Kidney capillary endothelial cell (primary cell): ENCODE measurements at places on chromosomes 1 and 21.
A peak's percentile ranks its signal among the peaks of the same experiment; 100 is the strongest.

DNA sequence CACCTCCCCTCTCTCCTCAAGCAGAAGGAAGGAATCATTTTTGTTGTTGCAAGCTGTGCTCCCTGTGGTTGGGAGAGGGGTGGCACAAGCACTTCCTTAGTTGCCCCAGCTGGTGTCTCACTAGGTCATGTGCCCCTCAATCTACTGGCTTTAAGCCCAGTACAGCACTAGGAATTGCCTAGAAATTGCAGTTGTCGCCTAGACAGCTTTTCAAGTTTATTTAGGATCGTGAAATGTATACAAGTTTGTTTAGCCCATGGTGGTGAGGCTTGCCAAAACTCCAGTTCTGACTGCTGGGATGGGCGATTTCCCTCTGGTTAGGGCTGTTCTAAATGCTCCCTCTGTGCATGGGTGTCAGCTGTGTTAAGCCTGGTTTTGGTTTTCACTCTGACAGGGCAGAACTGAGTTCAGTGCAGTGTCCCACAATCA lies 126.8 kb upstream of the ZNF644 start:
- no peak for DNase-seq

DNA sequence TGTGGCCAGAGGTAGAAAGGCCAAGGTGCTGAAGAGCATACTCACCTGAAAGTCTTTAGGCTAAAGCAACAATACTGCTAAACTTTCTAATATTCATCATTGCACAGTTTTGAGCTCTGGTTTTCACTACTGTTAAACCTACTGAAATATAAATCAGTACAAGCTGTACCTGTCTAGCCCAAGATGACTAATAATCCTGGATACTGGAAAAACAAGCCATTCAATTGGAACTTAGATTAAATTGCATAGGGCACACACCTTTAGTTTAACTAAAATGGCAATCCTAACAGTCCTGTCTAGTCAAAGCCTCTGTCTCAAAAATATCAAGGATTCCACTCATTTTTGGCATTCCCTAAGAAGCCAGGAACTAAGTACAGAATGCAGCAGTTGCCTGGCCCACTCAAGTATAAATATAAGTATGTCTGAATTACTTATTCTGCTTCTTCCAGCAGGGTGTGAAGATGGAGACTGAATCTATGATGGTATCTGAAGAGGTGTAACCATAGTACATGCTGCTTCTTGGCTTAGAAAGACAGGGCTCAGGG lies 3.1 kb downstream of the CHML start:
- no peak for DNase-seq

DNA sequence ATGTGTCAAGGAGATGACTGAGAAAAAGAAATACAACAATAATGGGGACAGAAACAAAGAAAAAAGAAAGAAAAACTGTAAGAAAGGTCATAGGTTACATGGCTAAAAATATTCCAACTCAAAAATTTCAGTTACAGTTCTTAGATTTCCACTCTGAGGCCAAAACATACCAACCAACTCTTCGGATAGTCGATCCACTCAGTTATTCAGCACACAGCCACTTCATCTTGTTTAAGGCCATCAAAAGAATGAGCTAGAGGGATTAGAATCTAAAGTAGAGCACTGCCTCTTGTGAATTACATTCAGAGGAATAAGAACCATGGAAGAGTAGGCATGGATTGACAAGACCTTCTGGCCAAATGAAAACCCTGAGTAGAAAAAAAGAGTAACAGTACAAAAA lies 277.0 kb downstream of the MRPL39 start:
- DNase-seq: no peak

DNA sequence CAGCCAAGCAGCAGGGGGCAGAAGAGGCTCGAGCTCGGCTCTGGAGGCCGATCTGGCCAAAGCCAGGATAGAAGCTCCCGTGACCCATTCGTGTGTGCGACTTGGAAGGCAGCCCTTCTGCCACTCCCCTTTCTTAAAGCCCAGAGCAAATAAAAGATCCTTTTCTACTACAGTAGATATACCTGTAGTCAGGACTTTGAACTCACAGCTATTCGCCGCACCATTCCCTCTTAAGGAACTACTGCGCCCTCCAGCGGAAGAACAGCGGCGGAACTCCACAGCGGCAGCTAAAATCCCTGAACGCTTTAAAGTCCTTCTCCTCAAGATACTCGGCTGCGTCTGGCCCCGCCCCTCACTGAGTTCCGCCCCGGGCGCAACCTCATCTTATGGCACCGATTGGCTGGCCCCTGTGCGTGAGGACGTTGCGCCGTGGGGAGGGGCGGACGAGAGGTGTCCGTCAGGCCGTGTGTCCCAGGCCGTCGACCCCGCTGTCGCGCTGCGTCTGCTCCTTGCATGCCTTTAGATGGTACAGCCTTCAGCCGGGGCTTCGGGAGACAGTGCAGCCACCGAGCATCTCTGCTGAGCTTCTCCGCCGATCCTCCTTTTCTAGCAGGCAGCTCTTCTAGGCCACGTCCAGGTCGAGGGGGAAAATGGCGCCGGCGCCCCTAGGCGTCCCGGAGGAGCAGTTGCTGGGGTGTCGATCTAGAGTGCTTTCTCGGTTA lies at the start of gene LRIG2:
LRIG2 (plus strand) TSS at position 442 of the 722 bp plus-strand sequence; CDS start at position 651, 209 bp downstream.
- peak; percentile 99 for DNase-seq

DNA sequence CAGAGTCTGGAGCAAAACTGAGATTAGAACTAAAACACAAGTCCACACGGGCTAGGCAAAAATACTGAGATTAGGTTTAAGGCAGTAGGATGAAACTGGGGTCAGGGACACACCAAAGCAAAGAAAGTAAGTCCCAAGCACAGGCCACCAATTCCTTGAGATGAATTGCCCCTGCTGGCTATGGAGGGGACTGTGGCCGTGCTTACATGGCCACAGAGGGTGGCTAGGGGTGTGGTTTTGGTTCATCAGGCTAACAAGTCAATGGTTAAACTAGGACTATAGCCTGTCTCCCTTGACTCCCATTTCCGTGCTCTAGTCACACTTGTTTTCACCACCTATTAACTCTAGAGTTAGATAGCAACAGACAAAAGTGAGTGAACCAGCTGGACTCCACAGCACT lies 394.8 kb downstream of the PBX1 start:
- DNase-seq: no peak

DNA sequence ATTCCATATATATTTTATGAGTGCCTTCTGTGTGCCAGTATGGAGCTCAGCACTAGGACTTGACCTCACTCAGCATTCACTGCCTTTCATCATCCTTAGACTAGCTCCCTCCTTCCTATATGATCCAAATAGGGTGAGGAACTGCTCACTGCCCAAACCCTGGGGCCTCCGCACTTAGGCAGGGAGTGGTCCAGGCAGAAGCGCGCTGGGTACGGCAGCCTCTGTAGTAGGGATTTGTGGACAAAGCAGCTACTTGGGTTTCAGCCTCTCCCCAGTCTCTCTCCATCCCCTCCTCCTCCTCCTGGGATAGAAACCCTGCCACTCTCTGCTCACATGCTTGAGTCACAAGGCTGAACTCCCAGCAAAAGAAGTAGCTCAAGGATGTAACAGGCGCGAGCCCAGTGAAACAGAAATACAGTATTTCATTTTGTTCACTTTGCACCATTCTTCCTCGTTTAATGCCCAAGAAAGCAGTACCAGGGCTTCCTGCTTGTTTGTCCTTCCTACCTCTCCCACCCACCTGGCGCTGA lies 32.9 kb downstream of the PLEKHA6 start:
- DNase-seq: no peak

- no peak for DNase-seq
Observed at GRCh38 chr1:8910331-8910730, 31.8 kb upstream of the ENO1 start.

DNA sequence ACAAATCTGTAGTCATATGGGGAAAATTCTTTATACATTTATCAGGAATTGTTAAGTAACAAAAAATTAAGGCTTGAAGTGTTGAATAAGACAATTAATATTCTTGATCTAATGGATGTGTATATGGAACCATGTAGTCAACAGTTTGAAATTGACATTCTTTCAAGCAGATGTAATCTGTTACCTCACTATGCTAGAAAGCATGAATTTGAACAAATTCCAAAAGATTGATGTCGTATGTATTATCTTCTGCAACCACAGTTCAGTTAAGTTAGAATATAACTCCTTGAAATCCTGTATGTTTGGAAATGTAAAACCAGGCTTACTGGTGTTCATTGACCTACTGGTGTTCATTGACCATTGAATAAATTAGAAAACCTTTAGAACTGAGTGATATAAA lies 16.1 kb downstream of the CCDC18 start:
- no peak for DNase-seq

- no peak for DNase-seq
Observed at GRCh38 chr1:59731591-59731990, 83.2 kb upstream of the HOOK1 start.

GRCh38 chr1:8031176-8031785 lies 5.2 kb upstream of the ERRFI1 start:
- no peak for DNase-seq

- DNase-seq: no peak
Observed at GRCh38 chr1:30684259-30684658, 39.1 kb downstream of the MATN1 start.

DNA sequence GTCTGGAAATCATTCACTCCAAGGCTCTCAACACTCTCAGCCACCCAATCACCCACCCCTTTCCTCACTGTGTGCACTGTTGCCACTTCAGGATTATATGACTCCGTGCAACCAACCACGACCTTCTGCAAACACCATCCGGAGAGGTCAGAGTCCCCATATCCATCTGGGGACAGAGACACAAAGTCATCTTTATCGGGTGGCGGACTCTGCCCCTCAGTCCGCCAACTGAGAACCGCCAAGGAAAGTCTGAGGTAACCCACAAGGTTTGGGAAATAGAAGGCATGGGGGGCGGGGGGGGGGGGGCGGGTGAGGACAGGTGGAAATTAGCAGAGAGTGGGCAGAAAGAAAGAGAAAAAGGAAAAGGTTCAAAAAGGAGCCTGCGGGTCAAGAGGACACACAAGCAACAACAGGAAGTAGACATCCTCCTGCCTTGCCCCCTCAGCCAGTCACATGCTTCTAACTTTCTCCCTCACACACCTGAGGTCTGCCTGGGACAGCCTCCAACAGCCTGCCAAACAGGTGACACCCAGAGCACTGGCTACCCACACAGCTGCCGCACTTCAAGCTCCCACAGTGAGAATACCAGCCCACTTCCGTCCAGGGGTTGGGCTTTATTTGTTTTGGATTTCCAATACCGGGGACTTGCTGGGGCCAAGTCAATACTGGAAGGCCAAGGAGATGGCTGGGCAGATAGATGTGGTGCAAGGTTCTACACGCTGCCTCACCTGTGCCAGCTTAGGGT lies 58.1 kb downstream of the SSBP3 start:
- no peak for DNase-seq

DNA sequence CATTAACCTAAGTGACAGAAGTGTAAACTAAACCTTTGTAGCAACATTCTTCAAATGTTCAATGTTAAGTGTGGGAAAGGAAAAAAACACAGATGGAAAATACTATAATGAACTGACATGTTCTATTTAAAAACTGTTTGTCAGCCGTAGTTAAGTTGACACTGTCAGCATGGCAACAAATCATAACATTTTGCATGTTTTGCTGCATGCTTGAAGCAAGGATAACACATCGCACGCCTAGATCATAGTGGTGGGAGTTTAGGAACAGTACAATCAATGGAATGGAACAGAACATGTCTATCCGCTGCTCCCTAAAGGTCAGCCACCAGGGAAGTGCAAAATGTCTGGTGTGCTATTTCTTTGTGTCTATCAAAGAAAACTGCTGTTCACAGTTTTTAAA lies 62.5 kb upstream of the ESRRG start:
- DNase-seq: no peak

- no peak for DNase-seq
Observed at GRCh38 chr1:78141531-78142231, 95.9 kb downstream of the GIPC2 start.

DNA sequence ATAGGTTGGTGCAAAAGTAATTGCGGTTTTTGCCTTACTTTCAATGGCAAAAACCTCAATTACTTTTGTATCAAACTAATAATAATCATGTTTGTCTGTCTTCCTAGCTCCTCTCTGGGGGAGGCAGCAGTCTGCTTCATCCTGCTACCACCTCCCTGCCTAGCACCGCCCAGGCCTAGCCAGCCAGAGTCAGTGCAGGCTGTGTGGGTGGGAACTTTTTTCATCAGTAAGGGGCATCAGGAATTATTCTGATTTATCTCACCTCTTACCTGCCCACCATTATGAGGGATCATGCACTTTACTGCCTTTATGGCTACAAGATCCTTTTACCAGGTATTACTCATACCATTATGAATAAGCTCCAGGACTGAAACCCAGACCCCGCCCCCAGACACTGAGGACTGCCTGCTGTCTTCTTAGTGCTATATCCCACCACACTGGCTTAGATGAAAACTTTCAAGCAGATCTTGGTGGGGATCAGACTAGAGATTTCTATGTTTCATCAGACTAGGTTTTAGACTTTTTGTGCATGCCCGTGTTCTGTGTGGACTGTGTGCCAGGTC lies 116.4 kb downstream of the PBX1 start:
- DNase-seq: no peak

DNA sequence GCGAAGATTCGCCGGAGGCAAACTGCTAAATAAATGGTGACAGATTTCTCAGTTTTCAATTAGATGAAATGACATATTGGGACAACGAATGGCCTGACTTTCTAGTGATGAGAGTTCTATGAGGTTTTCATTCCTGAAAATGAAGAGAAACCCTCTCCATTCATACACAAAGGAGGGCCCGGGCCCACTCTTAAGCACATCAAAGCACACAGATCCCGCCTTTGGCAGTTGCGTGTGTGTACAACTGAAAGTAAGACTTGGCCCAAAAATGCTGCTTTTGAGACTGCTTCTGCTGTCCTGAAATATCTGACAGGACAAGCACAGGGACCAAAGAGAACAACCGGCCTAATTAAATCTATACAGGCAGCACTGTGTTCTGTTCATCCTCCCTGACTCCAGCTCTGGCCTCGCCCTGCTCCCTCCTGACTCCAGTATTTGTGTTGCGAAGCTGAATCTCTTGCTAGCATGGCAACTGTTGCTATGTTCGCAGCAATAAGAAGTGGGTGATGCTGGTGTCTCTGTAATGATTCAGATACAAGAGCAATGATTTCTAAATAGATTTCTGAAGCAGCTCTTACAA lies 7.4 kb downstream of the LRRC53 start:
- no peak for DNase-seq

DNA sequence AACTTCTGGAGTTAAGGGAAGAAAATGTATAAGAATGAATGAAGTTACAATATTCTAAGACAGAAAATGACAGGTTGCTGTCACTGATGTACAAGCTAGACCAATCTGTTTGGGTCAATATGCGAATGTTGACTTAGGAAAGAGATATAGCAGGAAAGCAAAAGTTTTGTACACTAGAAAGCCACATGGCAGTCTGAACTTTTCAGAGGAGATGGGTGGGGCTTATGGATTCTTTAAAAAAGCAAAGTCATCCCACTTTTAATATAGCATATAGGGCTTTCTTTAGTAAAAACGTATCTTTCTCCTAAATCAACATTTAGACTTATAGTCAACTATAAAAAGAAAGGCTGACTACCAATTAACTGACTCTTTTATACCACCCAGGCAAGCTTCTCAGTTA lies 381.2 kb downstream of the PTPRC start:
- no peak for DNase-seq
